ENCODE measurements at places on chromosomes 11 and 22. TPM values are rescaled to one million over a fixed set of nuclear protein-coding genes. Genes with fewer than 3 reads are reported as not detected.

DNA sequence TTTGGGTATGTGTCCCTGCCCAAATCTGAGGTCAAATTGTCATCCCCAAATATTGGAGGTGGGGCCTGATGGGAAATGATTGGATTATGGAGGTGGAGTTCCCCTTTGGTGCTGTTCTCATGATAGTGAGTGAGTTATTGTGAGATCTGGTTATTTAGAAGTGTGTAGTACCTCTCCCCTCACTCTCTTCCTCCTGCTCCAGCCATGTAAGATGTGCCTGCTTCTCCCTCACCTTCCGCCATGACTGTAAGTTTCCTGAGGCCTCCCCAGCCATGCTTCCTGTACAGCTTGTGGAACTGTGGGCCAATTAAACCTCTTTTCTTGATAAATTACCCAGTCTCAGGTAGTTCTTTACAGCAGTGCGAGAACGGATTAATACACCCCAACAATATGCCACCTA lies 9.0 kb downstream of the GAB2 start:
- DNase-seq: no peak

Gene SLC5A1
- polyA plus RNA-seq: 0.53 TPM

Gene MMP8
- not detected for polyA plus RNA-seq

DNA sequence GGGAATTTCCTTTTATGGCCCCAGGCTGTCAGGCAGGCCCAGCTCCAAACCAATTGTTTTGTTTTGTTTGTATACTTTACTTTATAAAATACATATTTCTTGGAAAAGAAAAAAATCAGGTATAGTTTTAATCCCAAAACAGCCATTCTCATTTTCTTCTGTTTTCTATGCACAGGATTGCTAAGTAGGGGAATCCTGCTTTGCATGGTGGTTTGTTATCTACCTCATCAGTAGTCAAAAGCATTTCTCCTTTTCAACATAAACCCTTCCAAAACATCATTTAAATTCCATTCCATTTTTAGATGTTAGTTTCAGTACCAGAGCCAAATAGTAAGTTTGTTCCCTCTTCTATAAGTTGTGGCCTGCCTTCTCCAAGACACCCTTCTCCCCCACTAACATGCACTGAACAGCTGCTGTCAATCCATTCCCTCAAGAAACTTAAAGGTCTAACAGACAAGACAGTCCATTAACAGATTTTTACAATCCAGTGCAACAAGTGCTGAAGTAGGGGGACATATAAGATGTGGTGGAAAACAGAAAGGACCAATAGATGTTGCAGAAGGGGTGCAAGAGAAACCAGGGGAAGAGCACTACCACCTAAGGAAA lies 3.7 kb downstream of the ILK start:
- DNase-seq: no peak

Gene IL18
- 12.5 TPM for polyA plus RNA-seq

DNA sequence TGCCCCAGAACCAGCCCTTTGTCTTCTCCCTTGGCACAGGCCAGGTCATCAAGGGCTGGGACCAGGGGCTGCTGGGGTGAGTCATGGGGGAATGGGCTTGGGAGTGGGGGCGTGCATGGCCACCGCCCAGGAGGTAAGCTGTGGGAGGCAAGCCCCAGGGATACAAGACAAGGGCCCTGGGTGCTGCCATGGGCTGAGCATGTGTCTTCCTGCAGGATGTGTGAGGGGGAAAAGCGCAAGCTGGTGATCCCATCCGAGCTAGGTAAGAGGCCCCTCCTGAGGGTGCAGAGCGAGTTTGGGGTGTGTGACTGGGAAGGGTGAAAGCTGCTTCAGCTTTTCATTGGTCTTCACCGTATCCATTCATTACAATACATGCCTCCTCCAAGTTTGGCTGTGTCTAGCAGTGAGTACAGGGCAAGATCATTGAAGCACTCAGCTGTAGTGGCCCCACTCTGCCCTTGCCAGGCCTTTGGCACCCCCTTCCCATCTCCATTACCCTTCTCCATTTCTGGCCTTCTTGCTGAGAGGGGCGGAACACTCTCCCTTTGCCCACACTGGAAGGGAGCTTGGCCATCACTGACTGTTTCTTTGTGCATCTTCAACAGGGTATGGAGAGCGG lies 2.5 kb downstream of the FKBP2 start:
- no peak for DNase-seq

Gene PRODH
- polyA plus RNA-seq: 25.2 TPM

GRCh38 chr11:46905806-46906205 lies 12.5 kb downstream of the LRP4 start:
- no peak for DNase-seq

Gene C11orf97
- polyA plus RNA-seq: 0.29 TPM

GRCh38 chr22:30649430-30650007 lies 13.9 kb downstream of the SLC35E4 start:
- DNase-seq: no peak

Gene C1QTNF6
- 37.9 TPM for polyA plus RNA-seq

GRCh38 chr11:127631974-127632373 lies 631.4 kb upstream of the KIRREL3 start:
- no peak for DNase-seq

GRCh38 chr11:76644591-76644990 lies 26.0 kb downstream of the LRRC32 start:
- DNase-seq: no peak

Gene TTC36
- polyA plus RNA-seq: 1.9 TPM

DNA sequence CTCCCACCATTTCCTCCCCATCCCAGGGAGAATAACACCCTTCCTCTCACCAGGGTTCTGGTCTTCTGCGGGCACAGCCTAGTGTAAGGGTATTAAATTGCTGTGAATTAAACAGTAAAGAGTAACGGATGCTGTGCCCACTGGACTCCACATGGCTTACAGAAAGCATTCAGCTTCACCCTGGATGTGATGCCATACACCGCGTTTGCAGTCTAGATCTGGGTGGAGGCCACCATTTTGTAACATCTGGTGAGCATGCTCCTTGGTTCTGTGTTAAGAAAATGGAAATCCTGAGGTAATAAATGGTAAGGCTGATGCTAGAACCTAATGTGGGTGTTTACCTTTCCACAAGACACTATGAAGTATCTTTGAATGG lies 331.8 kb upstream of the B3GAT1 start:
- no peak for DNase-seq

GRCh38 chr11:78179459-78180071 lies 8.9 kb downstream of the KCTD21 start:
- no peak for DNase-seq

DNA sequence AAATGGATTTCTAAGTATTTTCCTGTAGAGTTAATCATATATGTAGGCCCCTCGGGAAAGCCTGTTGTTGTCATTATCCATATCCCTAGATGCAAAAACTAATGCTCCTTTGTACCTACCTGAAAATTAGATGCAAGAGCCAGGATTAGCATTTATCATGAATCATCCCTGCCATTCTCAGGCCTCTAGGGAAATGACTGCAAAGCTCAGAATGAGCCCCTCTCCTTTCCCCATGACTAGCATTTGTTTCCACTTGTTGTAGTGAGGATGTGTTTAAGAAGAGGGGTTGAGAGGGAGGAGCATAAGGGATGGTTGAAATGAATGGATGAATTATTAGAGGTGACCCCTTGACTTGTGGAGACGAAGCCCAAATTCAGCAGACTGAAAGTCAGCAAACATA lies 537.9 kb downstream of the NTM start:
- DNase-seq: no peak

- DNase-seq: no peak
Observed at GRCh38 chr22:30876915-30877553, 91.5 kb downstream of the MORC2 start.

- DNase-seq: no peak
Observed at GRCh38 chr22:33381531-33382406, 323.6 kb upstream of the SYN3 start.

GRCh38 chr22:30198152-30198825 lies 48.3 kb downstream of the LIF start:
- no peak for DNase-seq

Gene ARHGAP42
- 28.5 TPM for polyA plus RNA-seq

GRCh38 chr11:20388096-20389055 lies 860 bp downstream of the PRMT3 start:
- DNase-seq: no peak

Gene CDC42BPG
- 6.3 TPM for polyA plus RNA-seq

Measured in renal cortex interstitium (tissue), 15 donors.